ENCODE measurements at places on chromosomes 7 and 10.

DNA sequence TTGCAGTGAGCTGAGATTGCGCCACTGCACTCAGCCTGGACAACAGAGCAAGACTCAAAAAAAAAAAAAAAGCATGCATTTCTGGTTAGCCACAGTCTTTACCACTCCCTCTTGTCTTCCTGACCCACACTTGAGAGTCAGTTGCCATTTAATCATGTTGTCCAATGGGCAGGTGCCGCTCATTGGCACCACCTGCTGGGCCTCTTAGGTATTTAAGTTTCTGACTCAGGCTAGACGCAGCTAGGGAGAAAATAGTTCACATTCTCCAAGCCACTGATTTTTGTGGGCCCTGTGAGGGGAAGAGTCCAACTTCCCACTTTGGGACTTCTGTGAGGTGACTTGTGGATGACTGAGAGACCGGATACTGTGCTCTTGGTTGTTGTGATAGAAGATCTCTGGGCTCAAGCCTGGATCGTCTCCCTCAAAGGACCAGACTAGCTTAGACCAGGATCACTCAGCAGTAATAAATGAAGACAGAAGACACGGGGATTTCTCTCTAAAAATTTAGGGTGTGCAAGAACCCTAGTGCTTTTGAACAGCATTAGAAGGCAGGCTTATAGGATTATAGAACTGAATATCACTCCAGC, 26.8 kb upstream of the SORCS3 start:
- DNase-seq: no peak

DNA sequence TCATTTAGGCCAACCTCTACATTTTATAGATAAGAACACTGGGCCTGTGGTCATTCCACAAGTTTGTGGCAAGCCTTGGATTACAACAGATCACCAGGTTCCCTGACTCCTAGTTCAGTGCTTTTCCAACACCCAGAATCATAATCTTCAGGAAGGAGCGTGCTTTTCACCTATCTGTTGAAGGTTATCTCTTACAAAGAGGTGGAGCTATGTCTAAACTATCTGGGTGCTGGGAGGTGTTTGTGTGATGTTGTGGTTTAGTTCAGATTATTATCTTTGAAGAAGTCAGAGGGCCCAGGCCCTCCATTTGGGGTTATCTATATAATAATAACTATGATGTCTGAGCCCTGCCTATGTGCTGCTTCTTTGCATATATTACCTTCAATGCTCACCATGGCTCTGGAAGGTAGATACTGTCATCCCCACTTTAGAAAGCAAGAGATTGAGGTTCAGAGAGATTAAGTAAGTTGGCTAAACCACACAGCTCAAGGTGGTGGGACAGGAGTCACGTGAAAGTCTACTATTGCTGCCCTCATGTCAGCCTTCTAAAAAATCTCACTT, 24.0 kb downstream of the IL2RA start:
- no peak for DNase-seq

- DNase-seq: no peak
Measured at GRCh38 chr10:132516771-132517725, 20.5 kb upstream of the INPP5A start.

GRCh38 chr7:74479961-74480829, 26.5 kb downstream of the GTF2IRD1 start:
- DNase-seq: no peak
